ENCODE measurements at places on chromosomes 1 and 21.
A peak's percentile ranks its signal among the peaks of the same experiment; 100 is the strongest.

GRCh38 chr21:37695111-37695510 lies 221.1 kb downstream of the KCNJ6 start:
- no peak for DNase-seq

- DNase-seq, result no peak
Observed at GRCh38 chr1:214603819-214604252, 841 bp downstream of the CENPF start.

GRCh38 chr21:42923553-42924432 lies 1.6 kb downstream of the ERVH48-1 start:
- peak; percentile 52 for DNase-seq

- no peak for DNase-seq
Observed at GRCh38 chr1:18452550-18452949, 28.2 kb upstream of the KLHDC7A start.

DNA sequence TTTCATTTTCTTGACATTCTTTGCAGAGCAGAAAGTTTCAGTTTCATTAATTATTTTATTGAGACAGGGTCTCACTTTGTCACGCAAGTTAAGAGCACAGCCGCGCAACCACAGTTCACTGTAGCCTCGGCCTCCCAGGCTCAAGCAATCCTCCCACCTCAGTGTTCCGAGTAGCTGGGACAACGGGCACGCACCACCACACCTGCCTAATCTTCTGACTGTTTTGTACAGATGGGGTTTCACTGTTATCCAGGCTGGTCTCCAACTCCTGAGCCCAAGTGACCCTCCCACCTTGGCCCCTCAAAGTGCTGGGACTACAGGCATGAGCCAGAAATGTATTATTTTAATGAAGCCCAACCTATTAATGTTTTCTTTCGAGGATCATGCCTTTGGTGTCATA lies 3.0 kb upstream of the SPATC1L start:
- DNase-seq, result no peak

- DNase-seq, result no peak
Observed at GRCh38 chr1:181783208-181783607, 278.3 kb downstream of the ZNF648 start.

DNA sequence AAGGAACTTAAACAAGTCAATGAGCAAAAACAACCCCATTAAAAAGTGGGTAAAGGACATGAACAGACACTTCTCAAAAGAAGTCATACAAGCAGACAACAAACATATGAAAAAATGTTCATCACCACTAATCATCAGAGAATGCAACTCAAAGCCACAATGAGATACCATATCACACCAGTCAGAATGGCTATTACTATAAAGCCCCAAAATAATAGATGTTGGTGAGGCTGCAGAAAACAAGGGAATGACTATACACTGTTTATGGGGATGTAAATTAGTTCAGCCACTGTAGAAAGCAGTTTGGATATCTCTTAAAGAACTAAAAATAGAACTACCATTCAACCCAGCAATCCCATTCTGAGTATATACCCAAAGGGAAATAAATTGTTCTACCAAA lies 51.2 kb downstream of the MRPL39 start:
- no peak for DNase-seq

GRCh38 chr1:115531631-115532264 lies 110.0 kb upstream of the VANGL1 start:
- no peak for DNase-seq

- no peak for DNase-seq
Observed at GRCh38 chr1:101713760-101714159, 283.0 kb downstream of the OLFM3 start.

- no peak for DNase-seq
Observed at GRCh38 chr1:53294567-53294966, 33.3 kb downstream of the LRP8 start.

- no peak for DNase-seq
Observed at GRCh38 chr1:79695138-79695537, 688.6 kb upstream of the ADGRL4 start.

DNA sequence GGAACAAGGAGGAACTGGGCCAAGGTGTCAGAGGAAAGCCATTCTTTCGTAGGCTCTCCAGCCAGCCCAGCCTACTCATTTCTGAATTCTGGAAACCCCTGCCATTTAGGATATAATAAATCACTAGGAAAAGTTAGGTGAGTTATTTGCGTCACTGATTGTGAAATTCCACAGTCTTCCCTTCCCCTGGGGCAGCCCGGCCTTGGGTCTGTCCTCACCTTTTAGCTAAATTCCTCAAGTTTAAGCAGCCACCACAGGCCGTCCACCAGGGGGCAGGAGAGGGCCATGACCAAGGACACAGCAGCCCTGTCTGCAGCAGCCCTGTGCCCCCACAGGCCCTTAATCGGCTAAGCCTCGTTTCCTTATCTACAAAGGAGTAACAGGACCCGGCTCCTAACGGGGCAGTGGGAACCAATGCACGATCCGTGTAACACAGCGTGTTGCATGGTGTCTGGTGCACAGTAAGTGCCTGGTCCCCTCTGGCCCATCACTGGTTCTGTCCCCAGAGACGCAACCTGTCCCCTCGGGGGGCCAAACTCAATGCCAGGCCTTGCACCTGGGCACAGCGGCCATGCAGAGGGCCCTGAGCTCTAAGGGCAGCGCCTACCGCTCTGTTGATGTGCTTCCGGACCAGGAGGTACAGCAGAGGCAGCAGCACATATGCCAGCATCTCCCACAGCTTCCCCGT lies 18.1 kb downstream of the GPR157 start:
- DNase-seq, result peak; percentile 61

GRCh38 chr1:179128520-179128919 lies 46.6 kb downstream of the TOR3A start:
- no peak for DNase-seq

GRCh38 chr1:161176468-161177111 lies 717 bp downstream of the B4GALT3 start:
- no peak for DNase-seq

- DNase-seq, result no peak
Observed at GRCh38 chr1:229973297-229973612, 93.8 kb upstream of the GALNT2 start.

- DNase-seq, result no peak
Observed at GRCh38 chr1:98675282-98675681, 13.8 kb downstream of the SNX7 start.

DNA sequence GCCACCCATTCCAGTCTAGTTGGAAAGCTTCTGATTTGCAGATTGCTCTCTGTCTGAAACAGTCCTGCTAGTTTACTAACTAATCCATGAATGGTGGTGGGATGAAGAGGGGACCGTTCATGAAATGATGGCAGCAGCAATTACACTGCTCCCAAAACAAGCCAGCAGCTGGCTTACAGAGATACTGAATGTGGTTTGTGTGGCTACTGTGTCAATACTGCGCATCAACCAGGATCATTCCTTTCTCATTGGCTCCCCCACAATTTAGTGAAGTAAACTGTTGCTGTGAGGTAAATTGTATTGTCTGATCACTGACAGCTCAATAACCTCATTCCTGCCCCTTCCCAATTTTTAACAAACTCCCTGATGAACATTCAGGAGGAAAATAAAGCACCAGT lies 191.3 kb upstream of the LMO4 start:
- no peak for DNase-seq

DNA sequence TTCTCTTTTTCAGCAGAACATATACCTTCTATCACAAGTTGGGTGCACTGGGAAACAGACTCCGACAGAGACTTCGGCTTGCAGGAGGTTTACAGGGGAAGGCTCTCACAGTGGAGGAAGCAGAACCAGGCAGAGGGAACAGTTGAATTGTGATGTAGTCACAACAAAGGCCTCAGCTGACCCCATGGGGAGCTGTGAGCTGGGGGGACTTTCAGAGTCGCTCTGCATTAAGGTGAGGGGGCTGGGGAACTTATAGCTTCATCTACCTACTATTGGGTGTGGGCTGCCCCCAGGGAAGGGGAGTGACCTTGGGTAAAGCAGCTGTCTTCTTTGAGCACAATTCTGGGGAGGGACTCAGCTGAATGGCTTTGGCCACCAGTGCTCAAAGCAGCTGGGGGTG lies 94.9 kb upstream of the POU3F1 start:
- no peak for DNase-seq

DNA sequence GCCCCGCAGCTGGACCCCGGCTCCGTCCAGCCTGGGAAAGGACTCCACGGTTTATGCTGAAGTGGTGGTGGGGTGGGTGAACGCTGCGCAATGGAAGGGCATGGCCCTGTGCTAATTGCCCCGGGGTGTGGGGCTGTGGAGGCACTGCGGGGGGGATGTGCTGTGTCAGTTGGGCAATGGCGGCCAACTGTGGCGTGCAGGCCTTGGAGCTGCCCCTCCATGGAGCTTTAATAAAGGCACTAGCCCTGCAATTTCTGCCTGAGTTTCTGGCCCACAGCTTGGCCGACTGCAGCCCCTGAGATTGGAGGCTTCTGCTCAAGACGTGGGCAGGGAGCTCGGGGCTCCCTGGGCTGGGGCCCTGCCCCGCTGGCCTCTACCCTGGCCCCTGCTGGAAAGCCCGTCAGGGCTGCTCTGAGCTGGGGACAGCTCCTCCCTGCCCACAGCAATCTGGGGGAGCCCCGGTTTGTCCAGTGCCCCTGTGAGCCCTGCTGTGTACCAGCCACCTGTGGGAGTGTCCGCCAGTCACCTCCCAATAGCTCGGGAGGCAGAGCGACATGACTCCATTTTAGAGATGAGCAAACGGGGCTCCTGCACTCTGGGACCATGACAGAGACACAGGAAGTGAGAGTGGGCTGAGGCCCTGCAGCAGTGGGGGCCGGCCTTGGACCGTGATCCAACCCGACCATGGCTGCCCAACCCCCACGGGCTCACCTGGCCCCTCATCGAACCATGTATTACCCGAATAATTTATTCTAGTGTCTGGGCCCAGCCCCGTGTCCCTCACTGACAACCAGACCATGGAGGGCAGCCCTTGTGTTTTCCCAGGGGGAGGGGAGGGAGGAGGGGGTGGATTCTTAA lies 8.7 kb upstream of the TNFRSF14 start:
- no peak for DNase-seq

- no peak for DNase-seq
Observed at GRCh38 chr21:42222386-42222785, 3.4 kb downstream of the ABCG1 start.

DNA sequence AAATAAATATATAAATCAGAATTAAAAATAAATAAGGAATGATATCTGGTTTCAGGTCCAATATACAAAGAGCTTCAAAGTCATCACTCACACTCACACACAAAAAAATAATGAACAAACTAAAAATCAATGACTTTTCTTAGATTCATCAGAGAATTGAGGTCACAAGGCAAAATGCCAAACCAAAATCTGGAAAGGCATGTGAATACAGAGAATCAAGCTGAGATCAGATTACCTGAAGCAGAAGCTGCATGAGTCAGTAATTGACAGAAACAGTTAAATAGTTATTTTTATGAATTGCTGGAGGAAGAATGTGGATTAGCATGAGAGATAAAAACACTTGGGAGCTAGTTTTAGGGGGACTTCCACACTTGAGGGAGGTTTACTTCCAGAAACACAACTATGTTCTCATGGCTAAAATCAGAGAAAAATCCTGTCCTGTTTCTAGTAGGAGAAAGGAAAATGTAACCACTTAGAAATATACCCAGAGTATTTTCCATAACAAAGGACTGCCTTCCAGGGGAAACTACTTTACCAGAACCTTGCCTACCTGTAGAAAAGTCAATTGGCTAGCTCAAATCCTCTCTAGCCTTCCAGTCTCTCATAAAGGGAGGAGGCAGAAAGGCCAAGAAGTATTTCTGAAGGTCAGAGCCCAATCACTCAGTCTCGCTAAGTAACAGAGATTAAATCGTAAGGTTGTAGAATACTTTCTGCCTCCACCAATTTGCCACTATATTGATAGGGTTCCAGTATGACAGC lies 536.6 kb upstream of the NR5A2 start:
- DNase-seq, result no peak

DNA sequence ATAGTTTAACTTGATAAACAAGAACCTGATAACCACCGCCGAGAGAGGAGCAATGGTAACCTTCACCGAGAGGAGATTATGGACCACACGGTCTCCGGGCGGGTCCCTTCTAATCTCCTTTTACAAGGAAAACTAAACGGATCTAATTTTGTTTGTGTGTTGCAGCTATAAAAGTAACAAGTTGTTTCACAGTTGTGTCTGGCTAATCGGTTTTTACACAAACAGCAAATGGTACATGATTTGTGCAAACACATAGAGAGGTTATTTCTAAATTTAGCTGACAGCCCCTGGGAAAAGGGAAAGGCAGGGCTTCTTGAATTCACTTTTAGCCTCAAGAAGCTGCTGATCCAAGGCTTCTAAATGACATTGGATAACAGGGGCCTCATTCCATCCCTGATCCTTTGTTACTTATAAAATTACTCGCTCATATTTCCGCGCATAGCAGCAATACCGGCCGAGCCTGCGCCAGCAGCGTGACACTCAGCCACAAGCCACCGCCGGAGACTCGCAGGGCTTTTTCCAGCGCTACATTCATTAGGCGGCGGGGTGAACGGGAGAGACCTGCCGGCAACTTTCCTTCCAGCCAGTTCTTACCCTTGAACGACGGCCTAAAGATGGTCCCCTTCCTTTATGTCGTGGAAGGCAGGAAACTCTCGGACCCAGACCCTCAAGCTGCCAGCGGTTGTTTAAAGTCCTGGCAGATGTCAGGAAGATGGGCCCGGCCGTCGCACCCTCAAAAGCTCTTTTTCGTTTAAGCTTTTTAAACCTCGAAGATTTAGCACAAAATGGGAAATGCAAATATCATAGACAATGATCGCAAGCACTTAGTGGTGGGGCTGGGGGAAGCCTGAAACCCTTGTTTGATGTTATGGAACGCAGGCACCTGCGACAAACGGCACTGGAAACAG lies 4.4 kb downstream of the FOXD3 start:
- no peak for DNase-seq

GRCh38 chr1:60864722-60865121 lies 217.6 kb upstream of the NFIA start:
- DNase-seq, result no peak

- no peak for DNase-seq
Observed at GRCh38 chr1:103496014-103496635, 29.4 kb upstream of the RNPC3 start.

DNA sequence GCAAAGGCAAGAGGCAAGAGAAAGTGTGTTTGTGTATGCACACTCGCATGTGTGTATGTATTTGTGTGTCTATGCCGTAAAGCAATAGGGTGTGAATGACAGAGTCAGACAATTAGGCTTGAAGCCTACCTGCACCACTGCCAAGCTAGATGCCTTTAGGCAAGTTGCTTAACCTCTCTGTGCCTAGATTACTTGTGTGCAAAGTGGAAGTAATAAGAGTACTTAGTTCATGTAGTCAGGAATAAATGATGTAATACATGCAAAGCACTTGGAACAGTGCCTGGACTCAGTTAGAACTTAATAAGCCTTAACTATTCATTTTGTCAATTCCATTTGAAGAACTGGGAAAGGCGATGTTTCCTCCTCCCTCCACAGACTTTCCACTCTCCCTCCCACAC lies 31.7 kb downstream of the LAMB3 start:
- no peak for DNase-seq

- no peak for DNase-seq
Observed at GRCh38 chr1:207845109-207845508, 65.8 kb downstream of the CD34 start.

Measured in thoracic aorta (tissue), 2 donors.